ENCODE measurements at places on chromosomes 4 and X.

DNA sequence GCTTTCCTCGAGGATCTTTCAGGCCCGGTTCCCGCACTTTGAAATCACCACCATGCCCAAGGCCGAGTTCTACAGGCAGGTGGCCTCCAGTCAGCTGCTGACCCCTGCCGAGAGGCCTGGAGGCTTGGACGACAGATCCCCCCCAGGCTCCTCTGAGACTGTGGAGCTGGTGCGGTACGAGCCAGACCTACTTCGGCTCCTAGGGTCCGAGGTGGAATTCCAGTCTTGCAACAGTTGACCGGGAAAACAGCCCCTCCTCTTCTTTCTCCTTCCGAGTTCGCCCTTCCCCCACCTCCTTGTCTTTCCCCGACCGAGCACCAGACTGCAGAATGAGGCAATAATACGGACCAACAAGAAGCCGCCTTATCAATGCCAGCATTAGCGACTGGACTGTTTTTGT lies 54.4 kb downstream of the ELF4 start:
- no peak for DNase-seq

DNA sequence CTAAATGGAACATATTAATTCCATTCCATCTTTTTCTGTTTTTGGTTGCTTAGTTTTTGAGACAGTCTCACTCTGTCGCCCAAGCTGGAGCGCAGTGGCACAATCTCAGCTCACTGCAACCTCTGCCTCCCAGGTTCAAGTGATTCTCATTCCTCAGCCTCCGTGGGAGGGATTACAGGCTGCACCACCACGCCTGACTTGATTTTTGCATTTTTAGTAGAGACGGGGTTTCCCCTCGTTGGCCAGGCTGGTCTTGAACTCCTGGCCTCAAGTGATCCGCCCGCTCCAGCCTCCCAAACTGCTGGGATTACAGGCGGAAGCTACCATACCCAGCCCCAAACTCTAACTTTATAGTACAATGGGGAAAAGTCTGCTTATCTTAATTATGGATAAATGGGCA lies 11.2 kb downstream of the HNRNPD start:
- DNase-seq, result no peak

- DNase-seq, result no peak
Observed at GRCh38 chr4:174919886-174920423, 1.8 kb downstream of the ADAM29 start.

GRCh38 chr4:71445811-71446210 lies 107.0 kb downstream of the SLC4A4 start:
- DNase-seq, result no peak

DNA sequence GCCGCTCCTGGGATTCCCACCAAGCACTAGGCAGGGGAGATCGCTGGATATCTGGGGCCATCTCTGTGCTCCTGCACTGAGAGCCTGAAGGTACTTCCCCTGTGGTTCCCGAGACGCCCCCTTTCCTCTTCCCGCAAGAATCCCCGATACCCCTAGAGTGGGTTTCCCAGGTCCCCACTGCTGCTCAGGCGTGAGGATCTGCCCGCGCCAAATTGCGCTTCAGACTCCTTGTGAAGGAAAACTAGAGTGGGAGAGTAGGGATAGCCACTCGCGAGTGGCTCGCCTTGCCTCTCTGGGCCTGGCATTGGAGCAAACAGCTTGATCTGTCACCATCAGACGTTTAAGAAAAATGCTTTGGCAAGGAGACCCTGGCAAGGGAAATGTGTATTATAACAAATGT lies 1.5 kb downstream of the IL1RAPL2 start:
- no peak for DNase-seq

DNA sequence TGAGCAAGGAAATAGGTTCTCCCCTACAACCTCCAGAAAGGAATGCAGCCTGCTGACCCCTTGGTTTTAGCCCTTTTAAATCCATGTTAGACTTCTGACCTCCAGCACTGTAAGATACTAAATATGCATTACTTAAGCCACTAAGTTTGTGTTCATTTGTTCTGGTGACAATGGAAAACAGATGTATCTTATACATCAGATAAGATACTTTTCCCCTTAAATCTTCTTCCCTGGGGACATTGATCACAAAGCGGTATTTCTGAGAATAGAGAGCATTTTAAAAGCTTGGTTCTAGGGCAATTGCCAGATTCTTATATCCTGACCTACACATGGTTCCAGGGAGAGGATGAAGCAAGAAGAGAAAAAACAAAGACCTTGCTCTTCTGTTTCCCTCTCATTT lies 6.5 kb upstream of the TMEM184C start:
- no peak for DNase-seq

GRCh38 chr4:25095837-25096236 lies 64.4 kb downstream of the SEPSECS start:
- no peak for DNase-seq

DNA sequence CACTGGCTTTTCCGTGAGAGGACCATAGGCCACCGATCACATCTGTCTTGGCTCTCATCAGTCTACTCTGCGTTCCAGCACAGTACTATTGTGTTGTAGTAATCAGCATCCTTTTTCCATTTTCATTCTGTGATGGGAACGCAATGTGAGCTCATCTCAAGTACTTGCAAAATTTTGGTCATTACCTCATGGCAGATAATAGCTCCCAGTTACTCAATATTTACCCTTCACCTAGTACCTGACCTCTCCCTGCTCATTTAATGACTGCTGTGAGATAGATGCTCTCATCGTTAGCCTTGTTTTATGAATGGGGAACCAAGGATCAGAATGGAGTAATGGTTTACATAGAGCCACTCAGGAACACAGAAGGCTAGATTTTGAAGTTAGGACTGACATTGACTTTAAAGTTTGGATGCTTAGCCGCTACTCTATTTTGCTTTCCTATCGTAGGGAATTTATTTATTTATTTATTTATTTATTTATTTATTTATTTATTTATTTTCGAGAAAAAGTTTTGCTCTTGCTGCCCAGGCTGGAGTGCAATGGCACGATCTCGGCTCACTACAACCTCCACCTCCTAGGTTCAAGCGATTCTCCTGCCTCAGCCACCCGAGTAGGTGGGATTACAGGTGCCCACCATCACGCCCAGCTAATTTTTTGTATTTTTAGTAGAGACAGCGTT lies 6.5 kb upstream of the GPR101 start:
- no peak for DNase-seq

DNA sequence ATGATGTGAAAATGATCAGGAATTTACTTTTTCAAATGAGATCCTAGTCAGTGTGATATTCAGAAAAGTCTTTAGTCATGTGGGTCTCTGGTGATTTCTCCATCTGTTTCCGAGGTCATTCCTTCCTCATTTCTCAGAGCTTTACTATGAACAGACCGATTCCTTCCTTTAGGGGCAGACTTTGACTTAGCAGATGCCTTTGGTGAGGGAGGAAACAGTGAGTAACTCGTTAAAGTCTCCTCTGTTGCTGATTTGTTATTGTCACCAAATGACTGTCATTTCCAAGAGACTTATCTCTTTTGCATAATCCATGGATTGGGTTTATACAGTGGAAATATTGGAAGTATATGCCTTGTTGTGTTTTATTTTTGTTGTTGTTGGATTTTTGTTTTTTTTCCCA lies 76.2 kb upstream of the CD99 start:
- no peak for DNase-seq

DNA sequence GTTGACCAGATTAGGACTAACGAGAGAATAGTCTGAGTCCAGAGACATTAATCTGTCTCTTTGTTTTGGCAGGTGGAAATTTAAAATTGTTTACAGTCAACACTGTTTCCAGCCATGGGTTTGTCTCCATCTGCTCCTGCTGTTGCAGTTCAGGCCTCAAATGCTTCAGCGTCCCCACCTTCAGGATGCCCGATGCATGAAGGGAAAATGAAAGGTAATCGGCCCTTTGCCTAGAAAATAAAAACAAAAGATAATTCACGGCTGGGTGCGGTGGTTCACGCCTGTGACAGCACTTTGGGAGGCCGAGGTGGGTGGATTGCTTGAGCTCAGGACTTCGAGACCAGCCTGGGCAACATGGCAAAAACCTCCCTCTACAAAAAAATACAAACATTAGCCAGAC lies 815 bp downstream of the HCCS start:
- no peak for DNase-seq

DNA sequence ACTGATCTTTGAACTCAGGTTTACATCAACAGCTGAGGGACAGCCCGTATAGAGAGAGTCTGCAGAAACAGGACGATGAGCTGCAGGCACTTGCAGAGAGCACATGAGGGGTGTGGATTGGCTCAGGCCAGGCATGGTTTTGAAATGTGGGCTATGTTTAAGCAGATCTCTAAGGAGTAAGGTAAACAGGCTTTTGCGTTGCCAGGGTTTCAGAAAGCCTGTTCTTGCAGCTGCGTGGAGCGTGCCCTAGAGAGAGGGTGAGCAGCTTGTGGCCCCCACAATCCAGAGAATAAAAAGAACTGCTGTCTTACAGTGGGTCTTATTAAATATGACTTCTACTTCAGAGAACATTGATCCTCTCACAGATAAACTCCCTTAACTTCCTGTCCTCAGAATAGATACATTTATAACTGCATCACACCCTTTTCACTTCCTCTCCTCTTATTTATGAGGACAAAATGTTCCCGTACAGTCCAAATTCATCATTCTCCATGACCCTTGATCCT lies 64.1 kb downstream of the TMA16 start:
- DNase-seq, result no peak

DNA sequence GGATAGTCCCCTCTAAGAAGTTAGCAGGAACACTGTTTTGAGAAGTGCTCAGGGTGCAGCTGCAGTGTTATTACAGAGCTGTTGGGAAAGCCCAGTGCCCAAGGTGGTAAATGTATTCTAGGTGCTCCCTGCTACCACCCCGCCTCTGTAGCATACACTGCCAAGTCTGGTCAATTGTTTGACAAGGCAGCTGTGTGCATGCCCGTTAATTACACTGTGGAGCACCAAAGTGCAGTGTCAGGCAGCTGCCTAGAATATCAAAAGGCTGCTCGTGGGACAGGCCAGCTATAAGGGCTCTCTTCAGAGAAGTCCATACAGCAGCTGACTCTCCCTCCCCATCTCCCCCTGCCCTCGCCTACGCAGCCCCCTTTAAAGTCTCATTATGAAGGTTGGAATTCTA lies 99.9 kb upstream of the KLHL13 start:
- no peak for DNase-seq

GRCh38 chr4:95232358-95233156 lies 316.2 kb downstream of the UNC5C start:
- no peak for DNase-seq
